ENCODE measurements at places on chromosomes 11 and 22.

DNA sequence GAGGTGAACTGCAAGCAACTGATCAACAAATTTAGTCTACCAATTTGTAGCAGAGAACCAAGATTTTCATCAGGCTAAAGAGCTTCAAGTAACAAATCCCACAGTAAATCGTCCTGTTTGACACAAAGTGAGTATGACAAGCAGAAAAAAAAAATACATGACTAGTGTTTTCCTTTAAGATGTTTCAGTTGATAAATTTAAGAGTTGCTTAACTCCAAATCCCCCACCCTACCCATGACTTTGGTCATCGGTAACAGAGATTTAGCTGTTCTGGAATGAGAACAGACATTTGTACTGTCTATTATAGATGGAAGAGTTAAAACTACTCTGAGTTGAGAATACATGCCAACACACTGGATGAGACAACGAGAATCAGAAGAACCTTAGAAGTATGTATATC is 165.0 kb upstream of the MTMR2 start:
- no peak for DNase-seq

GRCh38 chr11:5809905-5810795 is 1.4 kb downstream of the OR52N2 start:
- no peak for DNase-seq

DNA sequence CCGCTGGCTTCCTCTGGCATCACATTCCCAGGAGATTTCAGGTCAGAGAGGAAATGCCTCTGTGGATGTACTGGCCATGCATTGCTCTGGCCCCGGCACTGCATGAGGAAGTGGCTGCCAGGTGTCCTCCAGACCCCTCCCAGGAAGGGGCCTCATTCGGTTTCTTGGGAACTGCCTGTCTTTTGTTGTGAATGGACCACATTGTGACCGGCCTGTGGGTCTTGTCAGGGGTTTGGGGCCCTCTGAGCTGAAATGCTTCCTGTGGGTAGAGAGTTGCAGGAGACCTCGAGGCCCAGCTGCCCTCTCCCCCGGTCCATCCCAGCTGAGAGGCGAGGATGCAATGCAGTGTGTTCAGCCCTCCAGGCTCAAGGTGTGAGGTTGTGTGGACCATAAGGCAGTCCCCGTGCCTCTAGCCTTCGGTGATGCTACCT is 18.8 kb upstream of the ST3GAL4 start:
- DNase-seq = no peak

GRCh38 chr11:61309141-61309540 is 14.0 kb upstream of the VWCE start:
- no peak for DNase-seq

DNA sequence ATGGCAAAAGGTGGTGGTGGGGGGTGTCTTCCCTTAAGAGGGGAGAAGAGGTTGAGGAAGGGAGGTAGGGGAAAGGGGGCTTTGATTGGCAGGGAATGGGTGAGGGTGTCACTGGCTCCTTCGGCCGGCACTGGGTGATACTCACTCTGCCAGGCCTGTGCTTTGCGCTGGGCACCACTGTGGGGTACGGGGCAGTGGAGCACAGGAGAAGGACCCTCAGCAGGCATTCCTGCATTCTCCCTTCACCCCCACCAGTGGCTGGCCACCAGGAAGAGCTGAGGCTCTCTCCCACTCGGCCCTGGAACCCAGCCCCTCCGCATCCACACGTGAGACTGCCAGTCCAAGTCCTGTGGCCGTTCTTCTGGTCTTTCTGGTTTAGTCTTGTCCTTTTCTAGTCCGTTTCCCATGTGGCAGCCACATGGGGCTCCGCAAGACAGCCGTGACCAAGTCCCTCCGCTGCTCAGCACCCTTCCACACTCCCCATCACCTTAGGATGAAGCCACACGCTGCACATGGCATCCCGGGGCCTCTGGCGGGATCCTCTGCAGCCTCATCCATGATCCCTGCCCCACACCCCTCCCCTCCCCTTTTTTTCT is 8.0 kb downstream of the CAPN5 start:
- no peak for DNase-seq

DNA sequence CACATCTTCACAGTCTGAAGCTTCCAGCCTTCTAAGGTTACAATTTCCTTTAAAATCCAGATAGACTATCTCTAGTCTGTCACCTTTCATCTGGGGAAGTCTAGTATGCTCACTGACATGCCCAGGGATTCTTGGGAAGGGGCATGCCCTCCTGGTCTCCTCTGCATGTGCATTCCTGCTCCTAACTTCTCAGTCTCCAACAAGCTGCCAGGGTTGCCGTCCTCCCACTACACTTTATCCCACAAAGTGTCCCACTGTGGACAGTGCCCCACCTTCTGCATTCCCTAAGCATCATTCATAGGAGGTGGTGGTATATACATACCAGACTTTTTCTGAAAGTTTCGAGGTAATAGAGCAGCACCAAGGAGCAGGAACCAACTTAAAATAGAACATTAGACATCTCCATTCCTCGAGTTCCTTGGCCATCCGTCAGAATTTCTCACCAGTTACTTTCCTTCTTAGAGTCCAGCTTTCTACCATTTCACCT is 28.7 kb downstream of the EIF3F start:
- no peak for DNase-seq

- DNase-seq = no peak
These were observed 88.4 kb upstream of the TEAD1 start for GRCh38 chr11:12585861-12586260.

GRCh38 chr11:9769621-9770020 is 105.7 kb downstream of the SWAP70 start:
- no peak for DNase-seq

GRCh38 chr22:40050258-40050657 is 55.5 kb downstream of the FAM83F start:
- no peak for DNase-seq

DNA sequence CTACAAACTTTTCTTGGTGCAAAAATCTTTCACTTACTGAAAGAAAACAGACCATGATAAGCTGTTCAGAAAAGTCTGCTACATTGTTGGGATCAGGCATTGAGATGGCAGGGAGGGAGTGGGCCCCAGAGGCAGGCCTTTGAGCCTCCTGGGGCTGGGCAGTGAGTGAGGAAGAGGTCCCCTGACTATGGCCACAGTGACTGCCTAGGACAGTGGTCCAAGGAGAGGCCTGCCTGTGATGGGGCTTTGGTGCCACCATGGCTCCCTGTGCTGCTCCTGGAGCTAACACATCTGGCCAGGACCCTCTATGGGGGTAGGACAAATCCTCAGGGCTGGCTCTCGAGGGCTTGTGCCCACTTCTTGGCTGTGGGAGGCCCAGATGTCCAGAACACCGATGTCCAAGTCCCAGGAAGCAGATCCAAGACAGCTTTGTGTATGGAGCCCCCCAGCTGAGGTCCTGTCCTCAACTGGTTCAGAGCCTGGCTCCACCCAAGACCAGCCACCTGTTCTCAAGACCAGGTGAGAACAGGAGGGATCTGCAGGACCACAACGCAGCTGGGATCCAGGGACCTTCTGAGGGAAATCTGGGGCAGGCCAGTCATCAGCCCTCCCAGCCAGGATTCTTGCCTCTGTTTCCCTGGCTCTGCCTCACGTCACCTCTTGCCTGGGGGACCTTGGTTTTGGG is 36.9 kb downstream of the PPM1F start:
- no peak for DNase-seq

DNA sequence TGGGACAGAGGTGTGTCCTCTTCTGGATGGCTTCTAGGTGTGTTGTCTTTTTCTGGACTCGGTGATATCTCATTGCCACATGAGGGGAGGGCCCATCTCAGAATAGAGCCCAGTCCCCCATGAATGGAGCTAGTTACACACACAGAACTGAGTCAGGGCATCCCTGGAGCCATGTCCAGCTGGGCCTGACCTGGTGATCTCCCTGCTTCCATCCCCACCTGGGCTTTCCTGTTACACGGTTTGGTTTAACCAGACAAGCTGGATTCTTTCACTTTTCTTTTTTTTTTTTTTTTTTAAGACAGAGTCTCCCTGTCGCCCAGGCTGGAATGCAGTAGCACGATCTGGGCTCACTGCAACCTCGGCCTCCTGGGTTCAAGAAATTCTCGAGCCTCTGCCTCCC is 6.1 kb upstream of the A4GALT start:
- no peak for DNase-seq

GRCh38 chr11:2302306-2302895 is 588 bp downstream of the TSPAN32 start:
- DNase-seq = no peak

GRCh38 chr11:20584093-20584774 is 15.2 kb upstream of the SLC6A5 start:
- DNase-seq = no peak

GRCh38 chr11:63557570-63557969 is 5.6 kb downstream of the PLAAT2 start:
- DNase-seq = no peak

GRCh38 chr22:32909581-32910428 is 108.3 kb downstream of the TIMP3 start:
- no peak for DNase-seq

DNA sequence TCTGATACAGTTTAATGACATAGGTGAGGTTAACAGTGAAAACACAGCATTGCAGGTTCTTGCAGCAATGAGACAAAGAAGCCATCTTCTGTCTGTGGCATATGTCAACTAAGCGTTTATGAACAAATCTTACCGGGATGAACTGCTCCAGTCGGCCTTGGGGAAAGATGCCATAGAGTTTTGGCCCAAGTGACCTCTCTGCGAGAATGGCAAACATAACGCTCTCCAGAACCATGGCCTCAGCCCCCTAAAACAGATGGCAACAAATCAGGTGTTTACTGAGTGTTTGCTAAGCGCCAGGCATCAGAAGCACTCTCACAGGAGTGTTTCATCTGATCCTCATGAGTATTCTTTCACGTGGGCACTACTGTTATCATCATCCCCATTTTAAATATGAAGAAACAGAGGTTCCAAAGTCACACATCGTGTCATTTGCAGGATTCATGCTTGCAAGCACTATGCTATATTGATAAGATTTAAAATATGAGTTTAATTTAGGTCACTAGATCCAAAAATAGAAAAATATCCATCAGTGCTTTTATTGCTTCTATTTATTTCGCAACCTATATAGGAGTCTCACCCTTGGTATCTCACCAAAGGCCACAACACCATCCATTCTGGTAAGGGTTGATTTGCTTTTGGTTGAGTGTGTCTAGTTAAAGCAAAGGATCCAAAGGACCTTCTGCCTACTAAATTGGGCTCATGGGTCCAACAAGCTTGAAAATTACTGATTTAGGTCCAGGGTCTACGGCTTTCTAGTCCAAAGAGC is 35.9 kb downstream of the TCIRG1 start:
- no peak for DNase-seq

- no peak for DNase-seq
These were observed 274.7 kb downstream of the CASP12 start for GRCh38 chr11:104623518-104623917.
